Femur (tissue), 1 donor: ENCODE measurements at places on chromosomes 3 and 15.

DNA sequence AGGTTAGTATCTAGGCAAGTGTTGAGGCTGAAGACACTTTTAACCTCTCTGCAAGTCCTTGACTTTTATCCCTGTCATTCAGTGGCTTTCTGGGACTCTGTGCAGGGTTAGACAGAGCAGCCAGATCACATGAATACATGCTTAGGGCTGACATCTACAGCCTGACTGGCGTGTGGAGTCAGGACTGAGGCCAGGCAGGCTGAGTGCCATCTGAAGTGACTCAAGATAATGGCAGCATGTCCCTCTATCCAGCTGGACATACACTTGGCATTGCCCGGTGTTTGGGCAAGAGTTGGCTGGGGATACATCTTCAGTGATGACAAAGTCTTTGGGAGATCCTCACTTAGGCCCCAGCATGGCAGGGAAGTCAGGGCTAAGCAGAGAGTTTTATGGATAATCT, 22.4 kb downstream of the DUOX2 start:
- no peak for DNase-seq

- no peak for DNase-seq
Measured at GRCh38 chr3:52080830-52081719, 24.7 kb upstream of the DUSP7 start.

DNA sequence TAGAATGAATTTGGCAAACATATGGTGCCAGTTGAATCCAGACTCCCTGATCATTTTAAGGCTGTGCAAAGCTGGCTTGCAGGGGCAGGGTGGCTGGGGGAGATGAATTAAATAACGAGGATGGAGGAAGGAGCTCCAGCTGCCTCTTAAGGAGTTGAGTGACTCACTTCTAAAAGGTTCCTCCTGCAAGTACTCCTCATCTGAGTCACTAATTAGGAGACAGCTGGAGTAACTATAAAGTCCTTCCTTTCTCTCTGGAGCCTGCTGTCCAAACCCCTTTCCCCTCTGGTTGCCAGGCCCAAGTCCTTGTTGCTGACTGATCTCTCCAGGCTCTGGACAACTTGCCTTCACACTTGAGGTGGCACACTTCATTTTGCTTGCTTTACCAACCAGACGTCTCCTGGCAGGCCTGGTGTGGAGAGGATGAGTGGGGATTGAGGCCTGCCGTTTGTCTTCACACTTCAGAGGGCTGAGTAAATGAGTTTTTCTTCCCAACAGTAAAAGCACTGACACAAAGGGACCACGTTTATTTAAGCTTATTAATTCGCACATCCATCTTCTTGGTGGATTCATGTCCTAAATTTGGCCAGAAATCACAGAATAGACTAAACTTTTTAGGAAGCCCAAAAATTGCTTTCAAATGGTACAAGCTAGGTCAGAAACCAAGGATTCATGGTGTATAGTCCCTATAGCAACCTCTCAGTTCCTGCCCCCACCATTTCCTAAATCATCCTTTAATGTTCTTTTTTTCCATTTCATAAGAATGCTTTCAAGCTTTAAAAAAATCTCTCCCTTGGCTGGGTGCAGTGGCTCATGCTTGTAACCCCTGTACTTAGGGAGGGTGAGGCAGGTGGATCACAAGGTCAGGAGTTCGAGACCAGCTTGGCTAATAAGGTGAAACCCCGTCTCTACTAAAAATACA, 90.5 kb upstream of the MYRIP start:
- no peak for DNase-seq

GRCh38 chr3:40207796-40208195, 101.7 kb upstream of the EIF1B start:
- DNase-seq = no peak

DNA sequence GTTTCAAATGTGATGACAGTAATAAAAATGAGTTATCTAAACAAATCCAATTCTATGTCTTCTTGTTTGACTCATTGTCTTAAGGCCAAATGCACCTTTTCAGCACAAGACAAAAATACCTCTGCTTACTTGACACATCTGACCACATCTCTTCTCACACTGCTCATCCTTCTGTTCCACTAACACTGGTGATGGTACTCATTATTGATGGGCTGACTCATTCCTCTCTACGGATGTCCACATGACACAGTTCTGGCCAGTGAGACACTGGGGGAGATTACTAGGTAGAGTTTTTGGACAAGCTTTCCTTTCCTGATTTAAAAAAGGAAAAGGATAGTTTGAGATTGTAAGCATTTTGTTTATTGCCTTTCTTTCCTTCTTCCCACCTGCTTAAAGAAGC, 410.6 kb upstream of the THRB start:
- no peak for DNase-seq

DNA sequence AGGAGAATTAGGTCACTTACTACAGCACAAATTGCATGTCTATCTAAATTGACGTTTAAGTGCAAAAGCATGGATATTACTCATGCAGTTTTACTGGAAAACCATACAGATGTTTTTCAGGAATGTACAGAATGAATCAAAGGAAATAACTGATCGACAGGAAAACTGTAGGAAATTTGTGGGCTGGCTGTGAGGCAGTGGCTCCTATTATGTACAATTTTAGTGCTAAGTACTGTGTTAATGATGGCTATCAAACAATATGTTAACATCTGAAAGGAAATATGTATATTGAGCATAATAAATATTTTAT, 6.9 kb downstream of the NUDT16 start:
- no peak for DNase-seq

GRCh38 chr15:36886701-36887100, 213.6 kb downstream of the MEIS2 start:
- no peak for DNase-seq

GRCh38 chr3:196554205-196554604, 14.1 kb downstream of the WDR53 start:
- no peak for DNase-seq

- DNase-seq = no peak
Measured at GRCh38 chr3:186213946-186214345, 105.1 kb upstream of the ETV5 start.

- DNase-seq = no peak
Measured at GRCh38 chr3:197746209-197746608, 3.5 kb upstream of the FYTTD1 start.

DNA sequence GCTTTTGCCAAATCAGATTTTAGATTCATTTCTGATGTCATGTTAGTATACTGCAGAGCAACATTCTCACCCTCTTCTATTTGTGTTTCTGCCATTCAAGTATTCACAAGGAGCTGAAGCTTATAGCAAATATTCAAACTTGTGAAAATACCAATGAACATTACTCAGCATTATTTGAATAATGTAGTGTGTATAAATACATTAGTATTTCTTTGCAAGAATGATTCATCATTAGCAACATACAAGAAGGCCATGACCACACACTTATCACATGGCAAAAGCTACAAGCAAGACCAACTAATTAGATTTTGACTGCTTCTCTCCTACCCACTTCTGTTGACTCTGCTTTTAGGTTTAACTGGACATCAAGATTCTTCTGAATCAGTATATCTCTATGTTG, 124.9 kb downstream of the IGSF11 start:
- no peak for DNase-seq

DNA sequence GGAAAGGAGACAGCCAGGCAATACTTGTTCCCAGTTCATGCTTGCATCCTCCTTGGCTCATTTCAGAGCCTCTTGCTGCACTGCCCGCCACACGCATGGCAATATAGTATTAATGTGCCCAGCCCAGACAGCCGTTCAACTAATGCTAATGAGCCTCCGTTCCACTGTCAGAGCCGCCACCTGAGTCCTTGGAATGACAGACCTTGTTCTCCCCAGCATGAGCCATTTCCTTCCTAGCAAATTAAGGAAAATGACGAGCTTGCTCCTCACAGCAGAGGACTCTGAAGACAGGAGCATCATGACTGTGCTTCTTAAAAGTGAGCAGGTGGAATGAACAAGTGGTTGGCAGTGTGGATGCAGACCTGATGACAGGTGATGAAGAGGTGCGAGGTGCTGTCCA, 10.8 kb upstream of the LRRC15 start:
- no peak for DNase-seq

GRCh38 chr15:81789403-81789802, 256.4 kb downstream of the MEX3B start:
- no peak for DNase-seq

GRCh38 chr3:53994986-53995603, 103.4 kb upstream of the SELENOK start:
- no peak for DNase-seq

DNA sequence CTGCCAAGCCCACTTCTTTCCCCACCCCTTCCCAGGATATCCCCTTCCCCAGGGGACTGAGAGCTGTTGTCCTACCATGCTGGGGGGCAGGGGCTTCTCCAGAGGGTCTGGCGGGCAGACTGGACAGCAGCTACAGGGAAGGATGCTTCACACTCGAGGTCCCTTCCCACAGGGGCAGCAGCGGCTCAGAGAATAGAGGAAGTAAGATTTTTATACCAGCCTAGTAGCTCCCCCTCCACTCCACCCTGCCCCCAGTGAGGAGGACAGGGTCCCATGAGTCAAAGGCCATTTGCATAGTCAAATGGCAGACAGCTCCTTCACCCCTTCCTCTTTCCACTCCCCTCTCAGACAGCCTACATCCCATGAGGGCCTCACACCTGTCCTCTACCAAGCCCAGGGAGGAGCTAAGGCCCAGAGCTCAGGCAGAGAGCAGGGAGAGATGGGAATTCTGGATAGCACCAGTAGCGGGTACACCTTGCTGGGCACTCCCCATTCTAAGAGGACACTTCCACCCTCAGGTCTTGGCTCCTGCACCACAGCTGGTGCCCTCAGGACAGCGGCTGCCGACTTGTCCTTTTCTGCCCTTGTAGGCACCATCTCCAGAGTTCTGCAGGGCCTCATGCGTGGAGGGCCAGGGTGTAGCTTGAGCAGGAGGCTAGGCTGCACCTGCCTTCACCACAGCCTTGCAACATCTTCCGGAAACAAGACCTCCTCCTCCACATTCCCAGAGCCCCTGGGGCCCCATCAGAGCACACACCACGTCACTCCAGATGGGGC, at the start of gene TLR9:
TLR9 (minus strand) TSS at position 194 of the 777 bp plus-strand sequence; CDS start at position 78, 116 bp downstream.
- DNase-seq = peak; percentile 55

DNA sequence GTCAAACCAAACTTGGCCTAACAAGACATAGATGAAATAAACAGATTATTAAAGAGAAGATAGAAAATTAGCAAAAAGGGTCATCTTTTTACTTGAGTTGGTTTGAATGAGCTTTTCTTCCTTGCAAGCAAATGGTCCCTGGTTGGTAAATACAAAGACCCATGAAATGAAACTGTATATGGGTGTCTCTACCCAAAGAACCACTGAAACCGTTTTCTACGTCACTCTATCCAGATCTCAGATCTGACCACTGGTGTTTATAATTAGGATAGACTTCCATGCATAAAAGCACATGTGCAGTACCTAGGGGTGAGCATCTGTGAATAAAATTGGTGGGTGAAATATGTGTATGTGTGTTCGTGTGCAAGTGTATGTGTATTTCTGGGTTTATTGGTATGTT, 73.2 kb downstream of the CLDN11 start:
- DNase-seq = no peak

- no peak for DNase-seq
Measured at GRCh38 chr3:10581251-10581650, 75.9 kb upstream of the ATP2B2 start.

GRCh38 chr15:88393719-88394519, 73.3 kb downstream of the MRPL46 start:
- no peak for DNase-seq

- DNase-seq = no peak
Measured at GRCh38 chr3:172527306-172527705, 4.1 kb upstream of the TNFSF10 start.

DNA sequence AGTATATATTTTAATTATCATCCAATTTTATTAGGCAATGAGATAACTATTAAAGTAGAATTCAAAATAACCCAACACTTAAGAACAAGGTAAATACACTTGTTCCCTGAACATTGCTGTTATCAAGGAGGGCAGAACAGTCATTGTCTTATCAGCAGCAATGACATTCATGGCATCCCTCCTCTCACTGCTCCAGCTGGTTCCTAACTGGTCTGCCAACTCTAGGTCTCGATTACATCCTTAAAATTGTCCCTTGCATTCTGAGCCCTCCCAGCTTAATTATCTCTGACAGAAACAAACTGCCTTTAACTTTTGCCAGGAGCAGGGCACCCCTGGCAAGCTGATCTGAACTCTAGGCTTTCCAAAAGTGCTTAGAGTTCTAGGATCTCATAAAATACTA, 14.0 kb upstream of the DYNC1LI1 start:
- DNase-seq = no peak

DNA sequence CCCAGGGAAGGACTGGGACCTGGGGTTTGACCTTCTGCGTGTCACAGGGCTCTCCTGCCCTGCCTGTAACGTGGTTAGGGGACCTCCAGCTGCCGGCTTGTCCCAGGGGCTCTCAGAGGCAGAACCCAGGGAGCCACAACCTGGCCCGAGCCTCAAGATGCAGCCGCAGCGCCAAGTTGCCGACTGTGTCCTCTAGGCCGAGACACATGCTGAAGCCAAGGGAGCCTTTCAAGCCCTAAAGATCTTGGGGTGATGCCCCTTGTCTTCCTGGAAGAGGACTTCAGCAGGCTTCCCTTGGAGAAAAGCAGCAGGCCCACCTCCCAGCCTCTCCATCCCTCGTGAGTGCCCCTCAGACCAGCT, 7.2 kb downstream of the DNAJB8 start:
- no peak for DNase-seq

GRCh38 chr3:7929319-7929889, 572.2 kb upstream of the LMCD1 start:
- no peak for DNase-seq

DNA sequence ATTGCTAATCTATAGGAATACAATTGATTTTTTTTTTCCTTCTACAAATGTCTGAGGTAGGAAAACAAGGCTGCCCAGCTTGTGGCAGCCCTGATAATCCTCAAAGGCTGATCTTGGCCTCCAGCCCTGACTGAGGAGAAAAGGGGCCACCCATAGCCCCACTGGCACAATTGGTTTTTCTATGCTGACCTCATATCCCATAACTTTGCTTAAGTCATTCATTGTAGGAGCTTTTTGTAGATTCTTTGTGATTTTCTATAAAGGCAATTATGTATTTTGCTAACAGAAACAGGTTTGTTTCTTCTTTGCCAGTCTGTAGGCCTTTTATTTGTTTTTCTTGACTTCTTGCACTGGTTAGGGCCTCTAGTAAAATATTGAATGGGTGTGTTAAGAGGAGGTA, 80.2 kb upstream of the C15orf39 start:
- DNase-seq = no peak

DNA sequence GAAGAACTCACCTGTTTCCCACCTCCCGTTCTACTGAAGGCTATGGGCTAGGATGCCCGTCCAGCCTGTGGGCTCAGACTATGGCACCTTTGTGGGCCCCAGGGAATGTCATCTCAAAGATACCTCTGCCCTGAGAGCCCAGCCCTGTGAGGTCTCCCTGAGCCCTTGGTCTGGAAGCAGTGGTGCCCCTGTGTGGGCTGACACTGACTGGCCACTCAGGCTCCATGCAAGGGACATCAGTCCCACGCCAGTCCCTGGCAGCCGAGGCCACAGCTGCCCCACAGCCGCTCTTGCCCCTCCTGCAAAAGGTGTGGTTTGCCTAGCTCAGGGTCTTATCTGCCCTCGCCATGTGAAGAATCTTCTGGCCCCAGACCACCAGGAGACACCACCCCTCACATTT, 106.9 kb downstream of the KLF13 start:
- DNase-seq = no peak
